ENCODE measurements at places on chromosomes 2 and 18.

GRCh38 chr2:227395556-227395955 is 7.8 kb upstream of the SCYGR1 start:
- peak; percentile 86 for DNase-seq

DNA sequence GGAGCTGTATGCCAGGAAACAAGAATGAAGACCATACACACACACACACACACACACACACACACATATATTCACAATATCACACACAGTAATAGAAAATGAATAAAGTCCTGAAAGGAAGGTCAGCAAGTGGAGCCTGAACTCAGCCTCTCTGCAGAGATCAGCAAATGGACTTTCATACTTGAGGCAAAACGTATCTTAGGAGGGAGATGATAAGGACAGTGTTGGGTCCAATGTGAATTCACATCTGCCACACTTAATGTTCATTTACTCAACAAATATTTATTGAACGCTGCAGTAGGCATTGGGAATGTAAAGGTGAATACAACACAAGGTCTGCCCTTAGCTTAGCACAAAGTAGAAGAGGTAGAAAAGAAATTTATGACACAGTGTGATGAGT is 2.7 kb upstream of the MTLN start:
- DNase-seq, result no peak

DNA sequence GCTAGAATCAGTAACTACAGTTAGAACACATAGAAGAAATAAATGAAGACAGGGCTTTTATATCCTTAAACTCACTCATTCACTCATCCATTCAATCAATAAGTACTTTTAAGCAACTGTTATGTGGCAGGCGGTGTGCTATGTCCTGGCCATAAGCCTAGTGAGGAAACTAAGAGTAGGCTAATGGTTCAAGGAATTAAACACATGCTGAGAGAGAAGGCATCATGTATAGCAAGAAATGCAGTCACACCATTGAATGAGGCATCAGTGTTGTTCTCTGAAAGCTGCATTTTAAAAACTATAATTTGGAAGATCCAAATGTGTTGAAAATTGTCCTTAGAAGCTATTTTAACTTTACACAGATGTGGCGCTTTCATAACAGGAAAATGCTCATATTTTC is 86.5 kb upstream of the DTNA start:
- no peak for DNase-seq

- peak; percentile 21 for DNase-seq
Measured at GRCh38 chr18:39681061-39681460, 2115.5 kb upstream of the CELF4 start.

- peak; percentile 26 for DNase-seq
Measured at GRCh38 chr2:109270505-109271312, 141.7 kb downstream of the SH3RF3 start.

- DNase-seq, result no peak
Measured at GRCh38 chr18:36718705-36719328, 110.0 kb downstream of the TPGS2 start.

DNA sequence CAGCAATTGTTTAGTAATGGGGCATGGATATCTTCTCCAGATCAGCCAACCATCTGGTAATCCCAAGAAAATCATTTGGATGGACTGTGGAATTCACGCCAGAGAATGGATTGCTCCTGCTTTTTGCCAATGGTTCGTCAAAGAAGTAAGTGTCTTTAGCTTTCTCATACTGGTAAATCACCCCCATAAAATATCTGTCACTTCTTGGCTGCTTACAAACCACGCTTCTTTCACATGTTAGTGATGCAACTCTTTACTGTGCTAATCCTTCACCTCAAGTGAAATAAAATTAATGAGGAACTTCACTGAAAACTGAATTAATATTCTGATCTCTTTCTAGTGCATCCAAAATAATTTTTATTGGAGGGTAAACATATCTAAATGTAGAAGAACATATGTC is 18.9 kb downstream of the CPO start:
- no peak for DNase-seq

DNA sequence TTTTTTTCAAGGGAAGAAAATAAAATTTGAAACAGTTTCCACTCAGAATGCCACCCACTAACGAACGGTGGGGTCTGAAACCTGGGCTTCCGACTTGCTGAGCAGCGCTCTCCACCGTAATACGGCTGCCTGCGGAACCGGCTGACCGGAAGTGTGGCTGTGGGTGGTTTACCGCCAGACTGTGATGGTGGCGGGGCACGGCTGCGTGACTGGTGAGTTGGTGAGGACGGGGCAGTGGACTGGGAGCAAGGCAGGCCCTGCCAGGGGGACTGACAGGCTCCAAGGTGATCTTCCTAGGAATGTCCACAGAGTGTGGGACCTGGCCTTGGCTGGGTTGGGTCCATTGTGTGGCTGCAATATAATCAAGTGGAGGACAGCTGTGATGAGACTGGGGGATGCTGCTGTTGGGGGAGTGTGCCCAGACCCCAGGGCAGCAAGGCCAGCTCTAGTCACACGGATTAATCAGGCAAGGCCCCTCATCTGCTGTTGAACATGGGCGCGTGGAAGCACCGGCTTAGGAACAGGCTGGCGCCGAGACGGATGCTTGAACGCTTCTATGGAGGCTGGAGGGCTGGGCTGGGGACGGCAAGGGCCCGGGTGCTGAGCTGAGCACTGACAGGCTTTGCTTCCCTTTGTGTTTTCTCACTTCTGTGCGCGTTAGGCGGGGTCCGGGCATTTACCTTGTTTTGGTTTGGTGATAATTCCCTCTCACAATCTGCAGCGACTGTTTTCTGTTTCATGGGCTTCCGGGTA is 357.7 kb upstream of the SPRED2 start:
- DNase-seq, result no peak

- DNase-seq, result no peak
Measured at GRCh38 chr18:45222180-45222579, 393.1 kb upstream of the SLC14A2 start.

GRCh38 chr18:47100212-47100831 is 50.0 kb downstream of the HDHD2 start:
- DNase-seq, result peak; percentile 74

DNA sequence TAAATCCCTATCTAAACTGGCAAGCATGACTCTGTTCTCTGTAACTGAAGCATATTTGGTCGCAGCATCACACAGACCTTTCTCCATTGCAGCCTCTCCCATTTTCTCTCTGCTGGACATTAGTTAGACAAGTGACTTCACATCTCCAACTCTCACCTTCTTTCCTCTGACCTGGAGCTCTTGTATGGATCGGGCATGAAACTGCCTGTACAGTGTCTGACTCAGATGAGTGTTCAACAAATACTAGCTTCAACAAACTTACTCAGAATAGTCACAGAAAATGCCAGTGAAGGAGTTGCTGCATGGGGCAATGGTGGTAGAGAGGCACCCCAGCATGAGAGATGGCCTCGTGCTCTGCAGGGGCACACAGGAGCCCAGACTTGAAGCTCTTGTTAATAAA is 104.7 kb upstream of the COPS8 start:
- DNase-seq, result peak; percentile 74

DNA sequence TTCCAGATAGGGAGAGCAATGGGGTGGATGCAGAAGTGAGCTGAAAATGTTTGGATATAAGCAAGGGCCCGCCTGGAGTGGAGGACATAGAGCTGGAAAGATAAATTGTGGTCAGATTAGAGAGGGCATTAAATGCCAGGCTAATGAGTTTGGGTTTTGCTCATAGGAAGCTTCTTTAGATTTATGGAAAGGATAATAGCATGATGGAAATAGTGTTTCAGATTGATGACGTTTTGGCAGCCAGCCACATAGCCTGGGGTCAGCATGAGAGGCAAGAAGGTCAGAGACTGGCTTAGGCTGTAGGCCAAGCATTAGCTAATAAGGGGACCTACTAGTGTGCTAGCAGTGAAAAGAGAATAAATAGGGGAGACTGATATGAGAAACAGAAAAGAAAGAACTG is 321.6 kb downstream of the STK39 start:
- no peak for DNase-seq

DNA sequence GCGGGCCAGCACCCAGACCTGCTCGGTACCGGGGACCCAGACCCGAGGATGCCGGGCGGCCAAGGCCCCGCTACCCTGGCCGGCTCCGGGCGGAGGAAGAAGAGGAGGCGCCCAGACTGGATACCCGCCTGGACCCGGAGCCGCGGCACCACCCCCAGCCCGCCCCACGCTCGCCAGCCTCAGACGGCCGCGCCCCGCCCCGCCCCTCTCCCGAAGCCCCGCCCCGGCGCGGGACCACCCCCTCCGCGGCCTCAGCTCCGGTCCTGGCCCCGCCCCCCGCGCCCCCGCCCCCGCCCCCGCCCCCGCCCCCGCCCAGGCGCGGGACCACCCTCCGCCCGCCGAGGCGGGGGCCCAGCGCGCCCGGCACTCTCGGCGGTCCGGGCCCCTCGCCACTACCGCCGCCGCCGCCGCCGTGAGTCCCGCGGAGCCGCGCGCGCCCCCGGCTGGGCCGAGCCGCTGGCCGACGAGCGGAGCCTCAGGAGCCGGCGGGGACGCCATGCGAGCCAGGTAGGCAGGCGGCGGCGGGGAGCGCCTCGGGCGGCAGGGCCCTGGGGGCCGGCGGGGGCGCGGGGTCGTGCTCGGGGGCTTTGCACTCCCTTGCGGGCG is at the start of gene SH3BP4:
TSS of gene SH3BP4 (plus strand) at position 354 of the 606 bp plus-strand sequence. CDS start 82,986 bp downstream, outside the sequence.
- peak; percentile 81 for DNase-seq

DNA sequence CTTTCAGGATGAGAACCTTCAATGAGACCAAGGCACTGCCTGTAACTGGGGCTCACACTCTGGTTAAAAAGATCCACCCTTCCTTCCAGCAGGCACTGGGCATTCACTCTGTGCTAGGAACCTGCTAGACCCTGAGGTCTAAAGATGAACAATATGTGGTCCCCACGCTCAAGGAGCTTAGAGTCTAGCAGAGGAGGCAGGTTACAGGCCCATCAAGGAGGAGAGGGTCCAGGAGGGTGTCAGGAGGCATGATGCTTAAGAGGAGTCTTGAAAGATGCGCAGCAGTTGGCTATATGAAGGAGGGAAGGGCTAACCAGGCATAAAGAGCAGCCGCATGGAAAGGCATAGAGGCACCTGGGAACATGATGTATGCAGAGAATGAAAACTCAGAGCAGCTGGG is 4.5 kb downstream of the ANKRD53 start:
- no peak for DNase-seq

DNA sequence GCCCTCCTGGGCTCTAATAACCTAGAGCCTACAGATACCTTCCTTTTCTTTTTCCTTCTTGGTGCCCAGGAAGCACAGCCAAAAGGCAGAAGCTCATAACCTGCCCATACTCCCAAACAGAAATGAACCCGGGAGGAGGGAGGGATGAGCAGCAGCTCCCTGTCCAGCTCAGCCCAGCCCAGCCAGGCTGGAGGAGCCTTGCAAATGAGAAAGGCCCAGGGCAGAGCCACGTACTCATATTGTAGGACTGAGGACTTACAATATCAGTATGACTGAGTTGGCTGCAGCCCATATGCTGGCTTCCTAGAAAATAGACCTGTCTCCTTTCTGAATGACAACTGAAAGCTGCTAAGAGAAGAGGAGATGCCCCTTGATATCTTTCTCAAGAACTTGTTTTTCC is 21.7 kb downstream of the PKDCC start:
- DNase-seq, result no peak

GRCh38 chr2:127143841-127144782 is 37.2 kb upstream of the BIN1 start:
- peak; percentile 16 for DNase-seq

DNA sequence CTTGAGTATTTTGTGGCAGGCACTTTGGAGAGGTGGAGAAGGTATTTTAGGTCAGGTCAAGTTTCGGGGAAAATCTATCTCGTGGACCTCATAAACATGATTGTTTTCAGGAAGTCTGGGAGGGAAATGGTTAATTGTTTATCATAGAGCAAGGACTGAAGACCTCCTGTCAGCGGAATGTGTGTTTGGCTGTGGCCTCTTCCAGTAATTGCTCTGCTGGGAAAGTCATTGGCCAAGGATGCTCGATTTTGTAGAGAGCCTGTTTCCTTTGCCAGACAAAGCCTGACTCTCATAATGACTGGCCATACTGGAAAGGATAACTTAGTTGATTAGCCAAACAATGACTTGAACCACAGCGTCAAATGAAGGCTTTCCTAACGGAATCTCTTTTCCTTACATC is 30.0 kb downstream of the IL1R2 start:
- DNase-seq, result no peak

DNA sequence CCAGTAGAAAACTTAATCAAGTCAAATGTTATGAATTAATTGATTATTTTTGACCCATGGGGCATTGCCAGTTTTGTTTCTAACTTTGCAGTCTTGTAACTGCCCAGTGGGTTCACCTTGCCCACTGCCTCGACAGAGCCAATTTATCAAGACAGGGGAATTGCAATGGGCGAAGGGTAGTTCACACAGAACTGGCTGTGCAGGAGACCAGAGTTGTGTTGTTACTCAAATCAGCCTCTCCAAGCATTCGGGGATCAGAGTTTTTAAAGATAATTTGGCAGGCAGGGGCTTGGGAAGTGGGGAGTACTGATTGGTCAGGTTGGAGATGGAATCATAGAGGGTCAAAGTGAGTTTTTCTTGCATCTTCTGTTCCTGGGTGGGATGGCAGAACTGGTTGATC is 168.5 kb upstream of the COPS8 start:
- DNase-seq, result no peak

- DNase-seq, result no peak
Measured at GRCh38 chr2:3368261-3368722, 9.3 kb downstream of the EIPR1 start.

- no peak for DNase-seq
Measured at GRCh38 chr2:61786876-61787275, 67.0 kb downstream of the FAM161A start.

DNA sequence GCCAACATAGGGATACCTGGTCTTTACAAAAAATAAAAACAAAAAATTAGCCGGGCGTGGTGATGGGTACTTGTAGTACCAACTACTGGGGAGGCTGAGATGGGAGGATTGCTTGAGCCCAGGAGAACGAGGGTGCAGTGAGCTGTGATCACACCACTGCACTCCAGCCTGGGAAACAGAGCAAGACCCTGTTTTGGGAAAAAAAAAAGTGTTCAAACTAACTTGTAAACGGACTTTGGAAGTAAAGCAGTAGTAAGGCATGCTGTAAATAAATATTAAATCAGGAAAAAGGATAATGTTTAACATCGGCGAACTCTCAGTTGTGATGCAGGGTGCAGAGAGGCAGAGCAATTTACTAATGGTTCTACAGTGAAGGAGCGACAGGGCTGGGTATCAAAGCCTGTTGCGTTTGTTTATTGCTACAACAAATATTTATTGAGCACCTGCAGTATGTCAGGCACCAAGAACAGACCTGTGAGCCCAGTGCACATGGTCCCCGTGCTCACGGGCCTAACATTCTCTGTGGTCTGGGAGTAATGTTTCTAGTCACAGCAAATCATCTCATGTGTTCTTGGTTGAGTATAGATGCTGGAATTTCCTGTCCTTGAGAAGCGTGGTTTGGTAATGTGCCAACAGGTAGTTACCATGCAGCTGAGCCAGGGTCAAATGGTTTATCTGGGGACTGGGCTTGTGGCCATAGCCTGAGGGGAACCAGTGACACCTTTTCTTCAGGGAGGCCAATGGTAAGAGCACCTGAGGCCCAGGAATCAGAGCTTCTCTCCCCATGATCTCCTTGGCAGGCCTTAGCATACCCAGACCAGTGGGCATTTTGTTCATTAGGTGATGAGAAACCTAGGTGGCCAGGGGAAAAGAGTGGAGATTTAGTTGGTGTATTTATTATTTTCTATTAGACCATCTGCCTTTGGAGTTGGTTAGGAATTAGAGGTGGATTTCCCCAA is 27.9 kb upstream of the GREB1 start:
- peak; percentile 67 for DNase-seq

Data from epithelial cell of esophagus (primary cell).